RPMI8226 (cell line): ENCODE measurements at places on chromosomes 16 and 17.

DNA sequence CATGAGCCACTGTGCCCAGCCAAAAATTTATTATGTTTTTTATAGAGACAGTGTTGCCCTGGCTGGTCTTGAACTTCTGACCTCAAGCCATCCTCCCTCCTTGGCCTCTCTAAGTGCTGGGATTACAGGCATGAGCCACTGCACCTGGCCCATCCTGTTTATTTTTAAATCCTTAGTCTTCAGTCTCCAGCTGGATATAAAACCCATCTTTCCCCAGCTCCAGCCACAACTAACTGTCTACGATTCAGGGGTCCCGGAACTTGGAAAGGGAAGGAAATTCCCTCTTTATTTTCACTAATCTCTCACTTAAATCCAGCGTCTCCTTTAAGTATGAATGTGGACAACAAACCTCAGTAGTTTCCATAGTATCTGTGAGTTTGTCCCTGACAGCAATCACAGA lies 62.2 kb downstream of the IQCK start:
- no peak for DNase-seq

DNA sequence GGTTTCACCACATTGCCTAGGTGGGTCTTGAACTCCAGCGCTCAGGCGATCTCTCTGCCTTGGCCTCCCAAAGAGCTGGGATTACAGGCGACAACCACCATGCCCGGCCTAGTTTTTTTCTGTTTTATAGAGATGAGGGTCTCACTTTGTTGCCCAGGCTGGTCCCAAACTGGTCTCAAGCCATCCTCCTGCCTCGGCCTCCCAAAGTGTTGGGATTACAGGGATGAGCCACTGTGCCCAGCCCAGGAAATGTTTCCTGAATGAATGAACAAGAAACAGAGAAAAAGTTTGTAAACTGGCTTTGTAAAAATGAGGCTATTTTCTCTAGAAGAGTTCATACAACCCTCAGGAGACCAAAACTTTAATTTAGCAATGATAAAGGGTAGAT lies 68.0 kb downstream of the WWP2 start:
- no peak for DNase-seq

- no peak for DNase-seq
These were observed 1.0 kb downstream of the SSTR2 start for GRCh38 chr17:73165616-73166404.

- DNase-seq, result no peak
These were observed 25.3 kb downstream of the IGF2BP1 start for GRCh38 chr17:49022391-49022941.

GRCh38 chr16:65119901-65120401 lies 1.9 kb downstream of the CDH11 start:
- no peak for DNase-seq

DNA sequence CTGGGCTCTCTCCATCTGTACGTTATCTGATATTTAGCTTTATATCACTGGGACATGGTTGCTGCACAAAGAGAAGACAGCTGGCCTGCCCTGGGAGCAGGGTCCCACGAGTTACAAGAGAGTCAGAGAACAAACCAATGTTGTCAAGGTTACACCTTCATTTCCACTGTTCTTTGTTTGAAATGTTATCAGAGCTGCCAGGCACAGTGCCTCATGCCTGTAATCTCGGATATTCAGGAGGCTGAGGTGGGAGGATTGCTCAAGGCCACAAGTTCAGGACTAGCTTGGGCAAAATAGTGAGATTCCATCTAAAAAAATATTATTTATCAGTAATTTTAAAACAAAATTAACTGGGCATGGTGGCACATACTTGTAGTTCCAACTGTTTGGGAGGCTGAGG lies 34.6 kb downstream of the ATP6V0A1 start:
- no peak for DNase-seq

DNA sequence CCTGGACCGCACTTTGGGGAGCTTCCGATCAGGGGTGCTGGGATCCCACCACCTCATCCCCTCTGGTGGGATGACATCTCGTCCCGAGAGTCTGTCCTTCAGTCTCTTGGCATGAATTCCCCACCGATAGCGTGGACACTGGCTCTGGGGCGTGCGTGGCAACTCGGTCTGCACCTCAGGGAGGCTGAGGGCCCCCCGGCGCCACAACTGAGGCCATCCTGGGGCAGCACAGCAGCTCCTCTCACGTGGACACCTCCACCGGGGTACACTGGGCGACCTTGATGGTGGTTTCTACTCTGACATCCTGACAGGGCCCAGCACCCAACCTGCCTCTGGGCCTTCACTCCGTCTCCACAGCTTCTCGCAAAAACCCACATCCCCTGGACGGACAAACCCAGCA lies 8.6 kb downstream of the PDIA2 start:
- no peak for DNase-seq

DNA sequence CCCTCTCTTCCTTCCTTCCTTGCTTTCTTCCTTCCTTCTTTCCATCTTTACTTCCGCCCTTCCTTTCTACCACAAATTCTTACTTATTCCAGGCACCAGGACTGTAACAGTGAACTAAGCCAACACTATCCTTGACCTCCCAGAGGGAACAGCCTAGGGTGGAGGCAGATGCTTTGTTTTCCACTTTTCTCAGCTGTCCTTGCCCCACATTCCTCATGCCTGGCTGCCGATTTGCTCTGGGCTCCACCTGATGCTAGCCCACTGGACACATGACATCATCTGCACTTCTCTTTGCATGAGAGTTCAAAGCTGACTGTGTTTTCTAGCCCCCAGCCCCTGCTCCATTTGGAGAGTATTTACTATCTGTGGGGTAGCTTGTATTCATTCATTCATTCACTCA lies 283.0 kb downstream of the MAF start:
- DNase-seq, result no peak

DNA sequence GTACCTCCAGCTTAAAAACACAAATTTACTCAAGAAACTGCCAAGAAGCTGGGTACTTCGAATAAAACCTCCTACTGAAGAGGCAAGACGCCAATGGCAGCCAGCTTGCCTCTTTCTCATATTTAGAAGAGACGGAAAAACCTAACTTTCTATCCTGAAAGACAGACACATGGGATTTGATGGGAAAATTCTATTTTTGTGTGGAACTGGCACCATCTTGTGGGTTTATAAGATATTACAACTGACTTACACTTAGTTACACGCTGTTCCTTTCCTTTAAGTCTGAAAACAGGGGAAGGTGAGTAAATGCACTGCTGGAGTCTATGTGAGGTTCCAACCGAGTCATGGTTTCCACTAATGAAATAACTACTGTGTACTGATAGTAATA lies 10.3 kb downstream of the ZNF18 start:
- DNase-seq, result no peak

DNA sequence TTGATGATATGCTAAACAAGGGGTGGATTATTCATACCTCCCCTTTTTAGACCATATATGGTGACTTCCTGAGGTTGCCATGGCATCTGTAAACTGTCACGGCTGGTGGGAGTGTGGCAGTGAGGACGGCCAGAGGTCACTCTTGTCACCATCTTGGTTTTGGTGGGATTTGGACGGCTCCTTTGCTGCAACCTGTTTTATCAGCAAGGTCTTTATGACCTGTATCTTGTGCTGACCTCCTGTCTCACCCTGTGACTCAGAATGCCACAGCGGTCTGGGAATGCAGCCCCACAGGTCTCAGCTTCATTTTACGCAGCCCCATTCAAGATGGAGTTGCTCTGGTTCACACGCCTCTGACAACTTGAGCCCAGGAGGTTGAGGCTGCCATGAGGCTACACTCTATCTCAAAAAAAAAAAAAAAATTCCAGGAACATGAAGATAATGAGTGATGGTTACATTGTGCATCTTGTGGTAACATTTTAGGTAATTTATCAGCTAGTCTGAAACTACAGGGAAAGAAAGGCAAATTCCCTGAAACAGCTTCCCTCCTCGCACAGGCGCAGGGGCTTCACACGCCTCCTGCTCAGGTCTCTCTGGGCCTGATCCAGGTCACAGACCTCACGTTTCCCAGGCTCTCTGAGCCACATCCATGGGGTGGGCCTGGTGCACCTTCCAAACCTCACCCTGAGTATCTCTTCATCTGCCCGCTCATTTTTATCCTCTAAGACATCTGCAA lies 15.3 kb upstream of the UBE2I start:
- no peak for DNase-seq

DNA sequence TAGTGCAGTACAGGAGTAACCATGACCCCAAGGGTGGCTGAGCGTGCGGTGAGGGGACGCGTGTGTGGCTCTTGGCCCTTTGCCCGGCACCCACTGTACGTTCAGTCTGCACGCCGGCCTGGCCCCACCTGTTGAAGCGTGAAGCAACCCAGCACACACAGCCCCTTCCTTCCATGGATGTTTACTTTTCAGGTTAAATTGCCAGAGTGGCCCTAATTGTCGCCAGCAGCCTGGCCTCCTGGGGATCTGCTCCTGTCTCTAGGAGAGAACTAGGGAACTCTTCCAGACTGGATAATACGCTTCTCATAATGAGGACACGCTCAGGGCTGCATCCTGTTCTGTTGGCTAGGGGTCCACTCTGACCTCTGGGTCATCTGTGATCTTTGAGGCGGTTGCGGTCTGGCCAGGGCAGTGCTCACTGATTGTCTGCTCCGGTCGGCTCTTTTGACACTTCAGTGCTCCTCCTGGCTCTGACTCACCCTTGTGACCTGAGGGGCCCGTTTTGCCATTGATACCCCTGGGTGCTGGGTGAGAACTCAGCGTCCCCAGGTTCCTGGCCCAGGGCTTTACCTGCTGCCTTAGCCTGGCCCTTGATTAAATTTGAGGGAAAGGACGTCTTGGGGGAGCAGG lies 27.7 kb downstream of the TPSG1 start:
- no peak for DNase-seq

GRCh38 chr17:74663561-74663960 lies 40.0 kb upstream of the CD300E start:
- no peak for DNase-seq

DNA sequence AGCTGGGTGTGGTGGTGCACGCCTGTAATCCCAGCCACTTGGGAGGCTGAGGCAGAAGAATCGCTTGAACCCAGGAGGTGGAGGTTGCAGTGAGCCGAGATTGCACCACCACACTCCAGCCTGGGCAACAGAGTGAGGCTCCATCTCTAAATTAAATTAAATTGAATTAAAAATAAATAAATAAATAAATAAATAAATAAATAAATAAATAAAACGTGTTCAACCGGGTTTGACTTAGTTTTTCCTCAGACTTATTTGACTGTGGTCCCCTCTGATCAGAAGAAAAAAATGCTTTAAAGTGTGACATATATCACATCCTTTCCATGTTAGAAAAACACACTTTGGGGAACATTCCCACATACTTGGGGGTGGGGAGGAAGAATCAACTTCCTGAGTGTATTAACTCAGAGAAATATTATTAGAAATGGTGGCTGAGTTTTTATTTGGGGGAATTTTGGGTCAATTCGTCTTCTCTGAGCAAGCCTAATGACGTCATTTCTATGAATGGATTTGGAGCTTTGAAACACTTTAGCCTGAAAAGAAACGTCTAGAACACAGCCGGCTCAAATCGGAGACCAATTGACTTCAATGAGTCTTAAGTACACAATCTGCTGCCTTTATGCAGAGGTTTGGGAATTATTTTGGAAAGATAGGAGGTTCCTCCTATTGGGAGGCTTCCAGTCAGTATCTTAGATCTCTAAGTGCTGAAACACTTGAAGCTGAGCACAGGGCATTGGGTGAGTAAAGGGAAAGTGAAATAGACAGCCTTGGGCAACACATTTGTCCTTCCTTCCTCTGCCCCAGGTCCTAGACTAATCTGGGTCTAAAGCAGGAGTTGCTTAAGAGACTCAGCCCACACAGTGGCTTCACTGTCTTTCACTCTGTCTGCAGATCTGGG lies 132.6 kb downstream of the PITPNC1 start:
- DNase-seq, result no peak

- no peak for DNase-seq
These were observed 3.2 kb downstream of the SMURF2 start for GRCh38 chr17:64658931-64659330.

DNA sequence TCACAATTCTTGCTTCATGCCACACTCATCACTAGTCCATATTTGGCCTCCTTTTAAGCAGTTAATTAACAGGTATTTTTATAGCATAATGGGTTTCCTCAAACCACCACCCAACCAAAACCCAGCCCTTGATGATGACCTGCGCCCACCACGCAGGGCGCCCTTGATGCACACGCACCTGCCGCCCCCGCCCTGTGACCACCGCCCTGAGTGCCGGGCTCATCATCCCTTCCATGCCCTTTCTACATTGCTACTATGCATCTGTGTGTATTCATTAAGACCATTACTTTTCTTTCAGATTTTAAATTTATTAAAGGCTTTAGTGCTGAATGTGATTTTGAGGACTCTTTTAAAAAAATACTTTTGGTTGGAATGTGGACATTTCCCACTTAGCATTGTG lies 204.8 kb upstream of the CHMP6 start:
- DNase-seq, result no peak

DNA sequence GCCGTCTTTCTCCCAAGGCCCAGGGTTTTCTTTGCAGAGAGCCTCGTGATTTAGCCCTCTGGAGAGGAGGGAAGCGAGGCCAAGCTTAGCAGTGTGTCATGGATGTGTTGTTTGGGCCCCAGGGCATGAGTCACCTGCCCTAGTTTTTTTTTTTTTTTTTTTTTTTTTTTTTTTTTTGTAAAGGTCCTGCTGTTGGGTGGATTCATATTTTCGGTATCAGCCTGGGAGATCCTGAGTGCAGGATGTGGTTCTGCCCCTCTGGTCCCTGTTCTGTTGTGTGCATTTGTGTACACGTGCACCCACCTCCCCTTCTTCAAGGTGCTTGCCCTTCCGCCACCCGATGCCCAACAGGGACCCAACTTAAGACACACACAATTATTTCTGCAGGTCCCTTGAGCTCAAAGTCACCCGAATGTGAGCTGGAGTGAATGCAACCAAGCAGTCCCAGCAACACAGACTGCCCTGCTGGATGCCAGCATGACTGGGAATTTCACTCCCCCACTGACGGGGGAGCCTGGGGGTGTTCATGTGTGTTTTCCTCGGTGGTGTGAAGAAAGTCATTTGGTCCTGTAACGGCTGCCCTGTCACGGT lies 265.8 kb upstream of the TNRC6C start:
- DNase-seq, result peak; percentile 32

DNA sequence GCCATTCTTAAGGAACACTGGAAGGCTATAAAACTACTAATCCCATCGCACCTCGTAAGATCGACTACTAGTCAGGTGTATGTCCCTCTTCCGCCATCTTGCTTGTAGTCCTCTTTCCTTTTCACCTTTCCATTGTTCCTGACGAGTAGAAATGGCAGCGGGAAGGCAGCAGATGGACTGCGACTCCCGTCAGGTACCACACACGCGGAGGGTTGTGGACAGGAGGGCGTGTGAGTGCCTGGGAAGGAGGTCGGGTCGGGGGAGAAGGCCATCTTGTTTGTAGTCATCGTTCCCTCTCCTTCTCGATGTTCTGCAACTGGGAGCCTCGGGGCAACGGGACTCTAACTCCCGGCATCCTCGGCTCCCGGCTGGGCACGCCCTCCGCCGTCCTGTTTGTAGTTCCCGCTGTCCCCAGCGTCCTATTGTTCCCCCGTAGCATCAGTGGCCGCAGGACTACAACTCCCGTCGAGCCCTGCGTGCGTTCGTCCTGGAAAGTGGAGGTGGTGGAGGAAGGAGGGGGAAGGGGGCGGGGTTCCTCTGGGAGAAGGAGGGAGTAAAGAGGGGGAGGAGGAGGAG lies 324 bp upstream of the FBXL19 start:
- peak; percentile 99 for DNase-seq

- peak; percentile 76 for DNase-seq
These were observed 11.0 kb downstream of the ACSM3 start for GRCh38 chr16:20774703-20775362.
